ENCODE measurements at places on chromosomes 6 and 20.

- no peak for DNase-seq
These were observed 891 bp upstream of the POU3F2 start for GRCh38 chr6:98833307-98834059.

DNA sequence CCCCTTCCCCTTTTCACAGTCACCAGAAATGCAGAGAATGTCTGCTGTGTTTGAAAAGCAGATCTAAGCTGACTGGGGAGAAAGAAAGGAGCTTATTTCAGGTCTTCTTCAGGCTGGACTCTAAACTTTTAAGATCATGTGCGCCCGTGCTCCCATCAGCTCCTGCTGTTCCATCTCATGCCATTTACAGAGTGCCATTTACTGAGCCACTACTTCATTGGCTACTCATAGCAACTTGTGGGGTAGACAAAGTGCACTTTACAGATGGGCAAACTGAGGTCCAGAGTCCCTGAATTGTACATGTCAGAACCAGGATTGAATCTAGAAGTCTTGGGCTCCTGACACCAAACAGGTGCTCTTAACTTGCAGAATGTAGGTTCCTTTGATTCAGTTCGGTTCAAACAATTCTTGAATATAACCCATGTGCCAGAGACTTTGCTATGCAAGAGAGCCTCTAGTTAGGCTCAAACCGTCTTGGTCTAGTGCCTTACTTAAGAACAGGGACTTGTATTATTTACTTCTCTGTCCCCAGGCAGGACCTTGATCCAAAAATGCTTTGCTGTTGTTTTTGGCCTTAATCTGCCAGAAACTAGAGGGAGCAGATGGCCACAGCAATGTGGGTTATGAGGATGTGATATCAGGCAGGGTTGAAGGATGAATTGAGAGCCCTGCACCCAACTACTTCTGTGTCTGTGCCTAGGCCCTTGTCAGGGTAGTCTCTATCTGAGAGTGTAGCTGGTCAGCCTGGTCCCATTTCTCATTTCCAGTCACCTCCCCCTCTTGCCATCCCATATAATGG, 56.4 kb downstream of the RALY start:
- DNase-seq = no peak

- no peak for DNase-seq
These were observed 120.1 kb upstream of the PTPN1 start for GRCh38 chr20:50389808-50390684.

- DNase-seq = no peak
These were observed 29.9 kb downstream of the NFATC2 start for GRCh38 chr20:51512645-51513044.

GRCh38 chr6:15389084-15389764, 143.4 kb downstream of the JARID2 start:
- no peak for DNase-seq

GRCh38 chr20:25669826-25670422, 26.7 kb downstream of the ZNF337 start:
- no peak for DNase-seq

DNA sequence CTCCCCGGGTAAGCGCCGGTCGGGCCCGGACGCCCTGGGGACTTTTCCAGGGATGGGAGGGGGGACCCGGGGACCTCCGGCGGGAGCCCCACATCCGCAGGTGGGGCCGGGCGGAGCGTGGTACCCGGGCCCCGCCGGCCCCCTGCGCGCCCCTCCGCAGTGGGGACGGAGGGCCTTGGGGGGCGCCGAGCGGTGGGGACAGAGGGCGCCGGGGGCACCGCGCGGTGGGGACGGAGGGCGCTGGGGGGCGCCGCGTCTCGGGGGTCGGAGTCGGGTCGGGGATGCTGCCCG, 270 bp downstream of the PLEKHG1 start:
- DNase-seq = no peak

GRCh38 chr6:27144740-27145079, 102.8 kb upstream of the PRSS16 start:
- DNase-seq = no peak

DNA sequence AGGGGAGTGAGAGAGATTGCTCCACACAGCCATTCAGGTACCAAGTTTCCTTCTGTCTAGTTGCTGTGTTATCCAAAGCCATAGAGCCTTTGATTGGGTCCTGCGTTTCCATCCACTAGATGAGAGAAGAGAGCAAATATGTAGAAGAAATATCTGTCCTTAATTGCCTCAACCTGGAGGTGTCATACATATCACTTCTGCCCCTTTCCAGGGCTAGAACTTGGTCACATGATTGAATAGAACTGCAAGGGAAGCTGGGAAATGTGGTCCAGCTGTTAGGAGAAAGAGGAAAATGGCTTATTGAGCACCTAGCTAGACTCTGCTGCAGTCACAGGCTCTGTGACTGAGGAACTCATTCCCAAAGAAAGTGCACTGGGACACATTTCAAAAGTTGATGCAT, 115.6 kb upstream of the JAG1 start:
- DNase-seq = no peak

- no peak for DNase-seq
These were observed 42.9 kb upstream of the ZFP64 start for GRCh38 chr20:52234302-52235045.

DNA sequence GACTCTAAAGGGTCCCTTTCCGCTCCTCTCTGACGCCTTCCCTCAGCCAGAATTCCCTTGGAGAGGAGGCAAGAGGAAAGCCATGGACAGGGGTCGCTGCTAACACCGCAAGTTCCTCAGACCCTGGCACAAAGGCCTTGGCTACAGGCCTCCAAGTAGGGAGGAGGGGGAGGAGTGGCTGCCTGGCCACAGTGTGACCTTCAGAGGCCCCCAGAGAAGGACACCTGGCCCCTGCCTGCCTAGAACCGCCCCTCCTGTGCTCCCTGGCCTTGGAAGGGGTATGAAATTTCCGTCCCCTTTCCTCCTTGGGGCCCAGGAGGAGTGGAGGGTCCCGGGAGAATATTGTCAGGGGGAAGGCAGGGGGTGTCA, 2.7 kb downstream of the VEGFA start:
- DNase-seq = no peak

DNA sequence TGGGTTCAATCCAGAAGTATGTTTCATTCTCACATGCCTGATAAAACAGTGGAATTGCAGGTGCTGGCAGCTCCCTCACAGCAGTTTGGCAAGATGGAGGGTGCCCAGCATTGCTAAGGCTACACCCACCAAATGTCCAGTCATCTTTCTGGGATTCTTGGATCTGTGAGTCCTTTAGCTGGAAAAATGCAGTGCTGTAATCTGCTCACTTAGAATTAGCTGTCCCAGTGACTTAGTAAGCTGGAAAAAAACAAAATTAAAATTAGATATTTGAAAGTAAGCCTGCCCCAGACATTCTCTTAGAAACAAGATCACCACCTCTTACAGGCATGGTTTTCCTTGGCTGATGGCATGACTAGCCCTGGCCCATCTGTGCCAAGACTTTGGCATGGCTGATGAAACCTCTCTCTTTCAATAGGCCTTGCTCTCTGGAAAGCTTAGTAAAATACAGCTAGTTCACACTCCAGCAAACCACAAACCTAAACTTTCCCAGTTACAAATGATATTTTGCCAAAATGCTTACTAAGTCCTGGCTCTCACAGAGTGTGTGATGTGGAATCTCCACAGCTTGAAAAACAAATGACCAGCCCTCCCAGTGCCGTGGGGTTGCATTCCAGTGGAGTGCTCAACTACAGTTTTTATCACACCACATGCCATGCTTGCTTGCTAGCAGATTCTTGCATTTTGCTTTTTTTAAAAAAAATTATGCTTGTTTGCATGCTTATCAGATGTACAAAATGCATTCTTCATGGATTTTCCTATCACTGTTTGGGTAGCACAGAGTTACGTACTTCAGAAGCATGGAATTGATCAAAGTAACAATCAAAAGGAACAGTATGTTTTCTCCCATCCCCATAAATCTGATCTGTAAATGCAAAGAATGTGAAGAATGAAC, 261.5 kb downstream of the EYA4 start:
- no peak for DNase-seq

DNA sequence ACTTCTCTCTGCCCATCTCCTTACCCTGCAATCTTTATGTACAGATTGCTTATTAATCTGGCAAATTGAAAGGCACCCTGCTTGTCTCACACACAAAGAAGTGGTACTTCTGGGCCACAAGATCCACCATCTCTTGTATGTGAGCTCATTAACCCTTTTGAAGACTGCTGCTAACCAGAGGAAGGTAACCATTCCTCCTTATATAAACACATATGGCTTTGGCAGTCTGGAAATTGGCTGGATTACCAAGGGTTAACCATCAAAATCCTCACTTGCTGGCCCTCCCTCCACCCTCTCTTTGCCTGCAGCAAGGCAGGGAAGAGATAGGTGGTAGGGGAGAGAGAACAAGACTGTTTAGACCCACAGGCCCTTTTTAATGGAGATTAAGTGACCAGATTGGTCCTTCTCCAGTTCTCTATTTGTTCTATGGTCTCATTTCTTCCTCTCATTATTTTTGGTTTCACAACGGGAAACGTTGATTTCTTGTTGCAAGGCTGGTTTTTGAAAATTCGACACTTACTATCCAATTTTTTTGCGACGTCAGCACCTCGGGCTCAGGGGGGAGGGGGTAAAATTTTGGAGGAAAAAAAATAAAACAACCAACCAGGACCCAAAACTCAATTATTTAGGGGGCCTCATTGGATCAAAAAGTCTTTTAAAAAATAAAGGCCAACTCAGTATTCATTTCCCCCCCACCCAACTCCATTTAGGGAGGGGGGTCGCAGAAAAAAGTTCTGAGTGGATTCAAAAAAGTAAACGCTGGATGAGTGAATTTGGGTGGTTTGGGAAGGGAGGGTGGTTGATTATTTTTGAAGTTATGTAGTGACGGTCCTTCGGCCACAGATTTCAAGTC, 859 bp downstream of the PPP1R10 start:
- DNase-seq = no peak

- no peak for DNase-seq
These were observed 77.0 kb downstream of the SULF2 start for GRCh38 chr20:47708140-47708807.

- no peak for DNase-seq
These were observed 141.1 kb downstream of the CEP57L1 start for GRCh38 chr6:109236115-109237076.

DNA sequence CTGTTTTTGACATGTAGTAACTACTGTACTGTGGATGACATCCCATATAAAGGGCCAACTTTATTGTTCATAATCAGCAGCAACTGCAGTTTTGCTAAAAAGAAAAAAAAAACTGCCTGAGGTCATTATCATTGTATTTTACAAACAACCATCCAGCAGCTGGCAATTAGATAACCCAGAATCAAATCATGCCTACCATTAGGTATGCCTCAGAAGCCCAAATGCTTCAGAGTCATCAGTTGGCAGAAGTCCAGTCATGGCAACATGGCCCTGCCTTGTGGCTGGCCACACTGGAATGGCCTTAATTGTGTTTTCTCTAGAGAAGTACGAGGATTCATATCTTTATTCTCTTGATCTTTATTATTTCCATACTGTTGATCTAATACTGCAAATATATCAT, 462.4 kb upstream of the NRSN1 start:
- no peak for DNase-seq

DNA sequence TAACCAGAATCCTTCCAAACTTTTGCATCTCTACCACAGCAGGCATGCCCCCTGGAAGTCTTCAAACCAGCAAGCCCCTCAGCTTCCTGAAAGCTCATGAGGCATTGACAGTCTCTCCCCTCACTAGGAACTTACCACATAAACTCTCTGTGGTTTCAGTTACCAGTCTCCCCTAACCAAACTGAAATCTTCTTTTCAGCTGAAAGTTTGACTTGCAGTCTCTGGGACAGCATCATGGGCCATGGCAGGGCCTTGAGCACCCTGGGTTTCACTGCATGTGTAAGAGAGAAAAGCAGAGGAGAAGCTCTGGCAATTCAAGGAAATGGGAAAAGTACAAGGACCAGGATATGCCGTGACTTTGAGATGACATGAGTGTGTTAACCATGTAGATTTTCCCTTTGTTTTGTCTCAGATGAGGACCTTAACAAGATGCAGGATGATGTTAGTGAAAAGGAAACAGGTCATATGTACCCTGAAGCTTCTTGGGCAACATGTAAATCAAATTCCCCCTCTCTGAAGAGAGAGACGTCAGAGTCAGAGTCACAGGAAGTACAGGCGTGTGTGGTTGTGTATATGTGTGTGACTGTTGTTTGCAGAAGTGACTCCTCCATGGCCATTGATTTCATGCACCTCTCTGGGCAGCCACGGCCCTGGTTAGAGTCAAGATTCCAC, 106.3 kb downstream of the TNFRSF21 start:
- no peak for DNase-seq

- no peak for DNase-seq
These were observed 38.2 kb downstream of the NOX3 start for GRCh38 chr6:155417454-155417853.

GRCh38 chr6:130776287-130776925, 50.8 kb upstream of the SMLR1 start:
- DNase-seq = no peak

DNA sequence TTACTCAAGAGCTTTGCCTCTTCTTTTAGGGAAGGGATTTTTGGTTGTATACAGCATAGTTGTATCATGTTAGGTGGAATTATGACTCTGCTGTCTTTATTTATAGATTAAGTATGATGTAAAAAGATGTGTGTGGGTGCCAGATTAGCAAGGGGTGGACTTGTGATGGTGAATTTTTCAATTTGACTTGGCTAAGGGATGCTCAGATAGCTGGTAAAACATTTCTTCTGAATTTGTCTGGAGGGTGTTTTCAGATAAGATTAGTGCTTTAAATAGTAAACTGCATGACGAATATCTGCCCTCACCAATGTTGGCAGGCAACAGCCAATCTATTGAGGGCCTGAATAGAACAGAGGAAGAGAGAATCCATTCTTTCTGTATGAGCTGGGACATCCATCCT, 173.3 kb upstream of the TNFAIP3 start:
- no peak for DNase-seq

- DNase-seq = no peak
These were observed 31.8 kb downstream of the ABRACL start for GRCh38 chr6:139060332-139060731.

GRCh38 chr6:73652637-73653570, 888 bp downstream of the SLC17A5 start:
- DNase-seq = peak; percentile 49

DNA sequence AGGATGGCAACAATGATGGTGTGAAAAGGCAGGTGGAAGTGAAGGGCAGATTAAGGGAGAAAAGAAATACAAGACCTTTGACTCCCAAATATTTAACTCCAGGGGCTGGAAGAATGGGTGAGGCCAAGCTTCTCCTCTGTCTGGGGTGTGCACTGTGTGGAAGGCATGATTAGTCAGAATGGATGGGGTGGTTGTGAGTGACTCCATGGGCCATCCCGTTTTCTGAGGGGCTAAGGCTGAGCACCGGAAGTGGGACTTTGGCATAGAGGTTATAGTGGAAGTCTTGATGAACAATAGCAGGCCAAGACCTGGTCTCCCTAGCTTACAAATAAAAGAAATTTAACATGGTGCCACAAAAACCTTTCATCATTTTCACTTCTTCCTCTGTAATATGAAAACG, 12.1 kb downstream of the E2F3 start:
- DNase-seq = no peak

- DNase-seq = no peak
These were observed 41.9 kb downstream of the PLEKHG1 start for GRCh38 chr6:150641398-150642139.

Data from C1 segment of cervical spinal cord (tissue), 14 donors.